Stimulated activated CD4-positive, alpha-beta T cell treated with anti-CD3 and anti-CD28 coated beads, Interleukin-2, amount 100 ng/mL, for 4 hours (primary cell): ENCODE measurements at places on chromosomes 7 and 10.

- no peak for DNase-seq
Observed at GRCh38 chr7:116696707-116697106, 24.7 kb downstream of the MET start.

DNA sequence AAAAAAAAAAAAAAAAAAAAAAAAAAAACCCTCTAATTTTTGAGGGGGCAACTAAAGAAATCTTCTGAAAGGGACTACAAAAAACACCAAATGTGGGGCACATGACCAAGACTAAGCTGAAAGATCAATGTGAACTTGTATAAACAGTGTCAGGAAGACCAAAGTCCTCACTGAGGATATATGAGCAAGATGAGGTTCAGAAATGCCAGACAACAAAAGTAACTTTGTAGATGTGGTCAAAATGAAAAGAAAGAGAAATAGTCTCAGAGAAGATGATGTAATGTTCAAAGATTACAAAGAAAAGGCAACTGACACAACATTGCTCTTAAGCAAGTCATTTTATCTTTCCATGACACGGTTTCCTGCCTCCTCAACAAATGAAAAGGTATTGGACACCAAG lies 48.7 kb upstream of the PTPRZ1 start:
- no peak for DNase-seq

DNA sequence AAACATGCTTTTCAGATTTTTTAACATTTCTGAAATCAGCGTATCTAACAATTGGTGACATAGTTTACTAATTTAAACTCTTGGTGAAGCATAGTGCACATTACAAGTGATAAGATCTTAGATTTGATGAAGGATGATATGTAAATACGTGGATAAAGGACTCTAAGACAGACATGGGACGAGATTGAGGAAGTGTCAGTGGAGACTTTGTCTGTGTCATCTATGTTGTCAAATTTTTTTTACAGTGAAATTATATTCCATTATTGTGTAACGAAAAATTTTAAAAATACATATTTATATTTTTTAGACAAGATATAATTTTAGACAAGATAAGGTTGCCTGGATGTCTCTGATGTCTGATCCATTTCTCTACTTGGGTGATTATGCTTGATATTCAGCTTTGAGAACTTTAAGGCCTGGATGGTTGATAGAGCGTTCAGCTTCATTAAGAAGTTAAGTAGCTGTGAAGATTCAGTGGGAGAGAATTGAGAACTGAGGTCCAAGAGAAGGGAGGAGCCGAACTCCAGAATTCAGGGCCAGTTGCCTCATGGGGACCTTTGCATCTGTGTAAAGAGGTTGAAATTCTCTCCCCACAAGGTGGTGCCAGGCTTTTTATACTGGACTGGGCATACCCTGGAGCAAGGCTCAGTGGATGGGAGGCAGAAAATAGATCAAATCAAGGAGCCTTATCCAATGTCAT lies 62.7 kb downstream of the KAT6B start:
- no peak for DNase-seq

DNA sequence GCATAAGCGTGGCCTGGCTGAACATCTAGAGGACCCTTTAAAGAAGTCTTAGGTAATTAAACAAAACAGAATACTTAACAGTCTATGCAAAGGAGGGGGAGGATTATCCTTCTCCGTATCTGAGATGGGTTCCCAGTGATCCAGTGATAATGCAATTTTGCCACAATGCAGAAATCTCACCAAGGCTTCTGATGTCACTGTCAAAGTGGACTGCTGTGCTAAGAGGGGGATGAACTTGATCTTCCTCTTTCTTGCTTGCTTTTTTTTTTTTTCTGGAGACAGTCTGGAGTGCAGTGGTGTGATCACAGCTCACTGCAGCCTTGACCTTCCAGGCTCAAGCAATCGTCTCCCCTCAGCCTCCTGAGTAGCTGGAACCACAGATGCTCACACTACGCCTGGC lies 30.8 kb downstream of the GATA3 start:
- DNase-seq, result no peak

GRCh38 chr7:6480323-6480660 lies 32.5 kb upstream of the DAGLB start:
- no peak for DNase-seq

DNA sequence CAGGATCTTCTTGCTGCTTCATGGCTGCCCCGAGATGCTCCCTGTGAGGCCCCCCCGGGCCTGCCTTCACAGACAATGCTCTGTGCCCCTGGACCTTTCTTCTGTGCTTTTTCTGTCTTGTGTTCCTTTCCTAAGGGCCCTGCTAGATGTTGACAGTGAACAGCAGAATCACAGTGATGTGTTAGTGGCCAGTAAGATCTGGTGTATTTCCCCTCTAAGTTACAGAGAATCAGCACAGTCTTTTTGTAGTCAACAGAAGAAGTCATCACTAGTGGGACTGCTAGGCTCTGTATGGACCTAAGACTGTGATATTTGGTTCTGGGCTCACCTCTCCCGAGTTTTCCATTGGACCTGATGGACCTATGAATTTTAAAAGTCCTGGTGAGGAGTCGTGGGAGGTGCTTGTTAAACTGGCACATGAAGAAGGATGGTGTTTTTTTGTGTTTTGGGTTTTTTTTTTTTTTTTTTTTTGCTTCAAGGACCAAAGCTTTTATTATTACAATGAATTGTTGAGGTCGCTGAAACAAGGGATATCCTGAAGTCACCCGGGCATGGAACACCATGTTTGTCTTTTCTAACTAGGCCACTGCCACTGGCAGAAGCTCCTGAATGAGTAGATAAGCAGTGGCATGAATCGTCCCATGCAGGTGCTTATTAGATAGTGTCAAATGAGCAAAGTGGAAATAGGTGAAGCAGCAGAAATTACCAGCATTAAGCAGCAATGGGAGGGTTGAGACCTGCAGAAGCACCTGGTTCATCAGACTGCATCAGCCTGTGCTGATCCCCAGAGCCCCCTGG lies 194.8 kb downstream of the CELF2 start:
- no peak for DNase-seq

- DNase-seq, result no peak
Observed at GRCh38 chr7:144415858-144416257, 12.4 kb upstream of the NOBOX start.

GRCh38 chr10:35217455-35217854 lies 90.8 kb downstream of the CREM start:
- DNase-seq, result no peak

- DNase-seq, result no peak
Observed at GRCh38 chr10:60801522-60801921, 23.2 kb downstream of the CDK1 start.
